Spleen (tissue), 13 donors: ENCODE measurements at places on chromosomes 7 and 10. TPM values are rescaled to one million over a fixed set of nuclear protein-coding genes. Genes with fewer than 3 reads are reported as not detected.

Gene TCTN3
- total RNA-seq: 21.4 TPM

Gene GIMAP8
- total RNA-seq: 47.6 TPM

GRCh38 chr10:85598646-85599045 lies 767.9 kb downstream of the GRID1 start:
- H3K36me3 ChIP-seq: no peaks in the 10 kb centered on the region
- H3K27ac ChIP-seq: no peak overlapping the region
- DNase-seq: no peak
- no peaks in the 10 kb centered on the region for H3K4me1 ChIP-seq
- no peaks in the 10 kb centered on the region for H3K27me3 ChIP-seq

GRCh38 chr7:35712563-35713226 lies 17.8 kb upstream of the HERPUD2 start:
- no peaks in the 10 kb centered on the region for H3K27me3 ChIP-seq
- no peak overlapping the region for H3K27ac ChIP-seq
- peaks cover 25% of the 10 kb centered on the region for H3K4me1 ChIP-seq
- no peak overlapping the region for H3K4me3 ChIP-seq
- H3K36me3 ChIP-seq: no peaks in the 10 kb centered on the region
- no peak for DNase-seq

GRCh38 chr7:48390388-48391327 lies 219.4 kb downstream of the ABCA13 start:
- peaks cover 11% of the 10 kb centered on the region for H3K4me1 ChIP-seq
- no peak overlapping the region for H3K27ac ChIP-seq
- no peaks in the 10 kb centered on the region for H3K27me3 ChIP-seq

Gene HOXA9
- 0.51 TPM for total RNA-seq

DNA sequence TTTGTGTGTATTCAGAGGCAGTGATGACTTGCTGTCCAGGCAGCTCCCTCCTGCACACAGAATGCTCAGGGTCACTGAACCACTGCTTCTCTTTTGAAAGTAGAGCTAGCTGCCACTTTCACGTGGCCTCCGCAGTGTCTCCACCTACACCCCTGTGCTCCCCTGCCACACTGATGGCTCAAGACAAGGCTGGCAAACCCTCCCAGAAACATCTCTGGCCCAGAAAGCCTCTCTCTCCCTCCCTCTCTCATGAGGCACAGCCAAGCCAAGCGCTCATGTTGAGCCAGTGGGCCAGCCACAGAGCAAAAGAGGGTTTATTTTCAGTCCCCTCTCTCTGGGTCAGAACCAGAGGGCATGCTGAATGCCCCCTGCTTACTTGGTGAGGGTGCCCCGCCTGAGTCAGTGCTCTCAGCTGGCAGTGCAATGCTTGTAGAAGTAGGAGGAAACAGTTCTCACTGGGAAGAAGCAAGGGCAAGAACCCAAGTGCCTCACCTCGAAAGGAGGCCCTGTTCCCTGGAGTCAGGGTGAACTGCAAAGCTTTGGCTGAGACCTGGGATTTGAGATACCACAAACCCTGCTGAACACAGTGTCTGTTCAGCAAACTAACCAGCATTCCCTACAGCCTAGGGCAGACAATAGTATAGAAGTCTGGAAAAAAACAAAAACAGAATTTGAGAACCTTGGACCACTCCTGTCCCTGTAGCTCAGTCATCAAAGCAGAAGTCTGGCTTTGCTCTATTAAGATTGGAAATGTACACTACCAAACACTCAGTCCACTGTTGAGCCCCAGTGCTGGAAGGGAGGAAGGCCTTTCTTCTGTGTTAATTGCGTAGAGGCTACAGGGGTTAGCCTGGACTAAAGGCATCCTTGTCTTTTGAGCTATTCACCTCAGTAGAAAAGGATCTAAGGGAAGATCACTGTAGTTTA lies 15.8 kb downstream of the SCD start:
- H3K4me3 ChIP-seq: no peak overlapping the region
- no peaks in the 10 kb centered on the region for H3K36me3 ChIP-seq
- no peak overlapping the region for H3K27ac ChIP-seq

GRCh38 chr7:37759526-37759925 lies 76.0 kb downstream of the GPR141 start:
- no peaks in the 10 kb centered on the region for H3K36me3 ChIP-seq
- no peak for DNase-seq
- H3K4me1 ChIP-seq: no peaks in the 10 kb centered on the region

Gene IPMK
- 15.9 TPM for total RNA-seq

Gene MYL10
- not detected for total RNA-seq
